GM20000 (cell line): ENCODE measurements at places on chromosomes 5 and 9.

- no peak for DNase-seq
Observed at GRCh38 chr5:35657877-35658276, 40.2 kb downstream of the SPEF2 start.

GRCh38 chr5:143924311-143924978 is 112.5 kb downstream of the HMHB1 start:
- no peak for DNase-seq

DNA sequence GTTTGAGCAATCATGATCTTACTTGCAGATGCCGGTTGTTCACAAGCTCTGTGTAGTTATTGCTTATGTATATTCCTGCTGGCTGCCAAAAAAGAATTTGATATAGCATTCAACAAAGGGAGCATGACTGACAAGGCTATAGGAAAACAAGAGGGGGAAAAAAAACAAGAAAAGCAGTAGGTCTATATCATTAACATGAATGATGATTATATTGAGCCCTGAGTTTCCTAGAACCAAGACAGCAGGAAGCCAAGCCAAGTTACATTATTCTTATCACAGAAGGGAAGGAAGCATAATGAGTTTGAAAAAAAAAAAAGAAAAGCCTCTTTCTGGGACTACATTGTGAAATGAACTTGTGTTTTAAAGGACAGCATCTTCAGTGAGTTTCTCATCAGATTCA is 41.0 kb downstream of the TSTD2 start:
- DNase-seq = no peak

GRCh38 chr5:8686707-8687106 is 817.8 kb downstream of the MTRR start:
- no peak for DNase-seq

DNA sequence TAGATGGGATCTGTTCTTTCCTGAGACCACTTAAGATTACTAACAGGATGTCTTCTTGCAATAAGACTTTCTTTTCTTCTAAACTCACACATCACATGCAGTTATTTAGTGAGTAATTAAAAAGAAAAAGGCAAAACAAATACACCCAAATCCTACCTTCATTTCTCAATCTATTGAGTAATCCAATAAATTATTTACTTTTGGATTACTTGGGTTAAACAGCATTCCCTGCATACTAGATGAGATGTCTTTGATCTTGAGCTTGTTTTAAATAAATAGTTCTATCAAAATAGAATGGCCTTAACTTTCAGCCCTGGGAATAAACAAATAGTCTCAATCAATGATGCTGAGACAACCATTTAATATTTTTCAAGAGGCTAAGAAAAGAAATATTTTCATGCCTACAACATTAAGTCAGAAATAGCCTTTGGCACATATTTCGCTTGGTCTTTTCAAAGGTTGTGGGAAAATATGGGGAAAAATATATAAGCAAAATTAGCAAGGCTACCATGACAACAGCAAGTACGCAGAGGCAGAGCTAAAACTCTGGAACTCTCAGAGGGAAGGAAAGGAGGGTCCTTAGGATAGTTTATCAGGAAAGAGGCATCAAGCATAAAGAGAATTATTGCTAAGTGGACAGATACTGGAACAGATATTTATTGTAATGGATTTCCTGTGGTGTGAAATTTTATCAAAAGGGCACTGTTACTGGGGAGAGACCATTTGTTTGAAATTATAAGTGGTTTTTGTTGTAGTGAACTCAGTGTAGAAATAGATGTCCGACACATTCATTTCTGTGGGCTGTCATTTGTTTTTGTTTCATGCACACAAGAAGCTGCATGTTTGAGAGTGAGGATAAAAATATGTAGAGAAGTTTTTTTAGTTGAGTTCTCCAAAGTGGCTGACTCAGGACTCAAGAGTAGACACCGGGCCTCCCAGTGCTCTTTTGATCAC is 70.2 kb upstream of the CDH6 start:
- DNase-seq = no peak

GRCh38 chr9:116333254-116333653 is 179.7 kb downstream of the PAPPA start:
- no peak for DNase-seq

- no peak for DNase-seq
Observed at GRCh38 chr9:85430659-85431338, 311.0 kb downstream of the AGTPBP1 start.

- DNase-seq = no peak
Observed at GRCh38 chr5:41420492-41421067, 89.8 kb downstream of the PLCXD3 start.

DNA sequence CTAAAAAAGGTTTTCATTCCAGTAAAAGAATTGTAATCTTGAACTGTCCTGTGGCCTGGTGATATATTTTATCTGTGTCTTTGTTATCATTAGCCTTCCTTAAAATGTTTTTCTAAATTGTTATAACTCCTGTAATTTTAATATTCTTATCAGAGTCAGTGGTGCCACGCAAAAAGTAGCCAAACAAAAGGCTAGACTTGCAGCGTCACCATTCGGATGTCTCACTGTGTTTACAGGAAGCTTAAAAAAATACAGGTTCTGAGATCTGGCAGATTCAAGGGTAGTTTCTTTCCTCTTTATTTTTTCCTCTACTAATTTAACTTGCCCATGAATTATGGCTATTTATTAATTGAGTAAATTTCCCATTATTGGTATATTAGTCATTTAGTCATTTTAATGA is 362.3 kb downstream of the MAT2B start:
- no peak for DNase-seq

DNA sequence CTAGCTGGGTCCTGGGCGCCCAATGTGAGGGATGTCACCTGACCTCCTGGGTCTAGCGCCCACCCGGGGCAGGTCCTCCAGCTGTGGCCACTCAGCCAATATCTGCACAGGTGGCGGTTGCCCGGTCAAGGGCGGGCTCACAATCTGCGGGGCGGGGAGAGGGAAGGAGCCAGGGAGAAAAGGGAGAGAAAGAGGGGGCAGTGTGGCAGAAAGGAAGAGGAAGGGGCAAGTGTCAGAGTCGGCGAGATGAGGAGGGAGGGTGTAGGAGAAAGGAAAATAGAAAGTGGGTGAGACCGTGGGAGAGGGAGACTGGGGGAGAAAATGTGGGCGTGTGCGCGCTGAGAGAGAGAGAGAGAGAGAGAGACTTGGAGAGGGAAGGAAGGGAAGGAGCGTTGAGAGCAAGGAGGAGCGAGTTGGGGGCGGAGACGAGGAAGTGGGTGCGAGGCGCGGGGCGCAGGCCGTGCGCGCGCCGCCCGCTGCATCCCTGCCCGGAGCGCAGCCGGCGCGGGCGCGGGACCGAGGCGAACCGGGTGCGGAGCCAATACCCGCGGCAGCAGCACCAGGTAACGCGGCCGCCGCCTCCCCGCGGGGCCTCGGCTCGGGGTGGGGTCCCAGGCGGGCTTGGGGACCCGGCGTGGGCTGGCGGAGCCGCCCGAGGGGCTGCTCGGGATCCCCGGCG is at the start of gene HRH2:
HRH2 (plus strand) TSS at position 479 of the 679 bp plus-strand sequence. CDS start 25,163 bp downstream, outside the sequence.
- DNase-seq = no peak

GRCh38 chr5:8333977-8334376 is 465.0 kb downstream of the MTRR start:
- DNase-seq = no peak

DNA sequence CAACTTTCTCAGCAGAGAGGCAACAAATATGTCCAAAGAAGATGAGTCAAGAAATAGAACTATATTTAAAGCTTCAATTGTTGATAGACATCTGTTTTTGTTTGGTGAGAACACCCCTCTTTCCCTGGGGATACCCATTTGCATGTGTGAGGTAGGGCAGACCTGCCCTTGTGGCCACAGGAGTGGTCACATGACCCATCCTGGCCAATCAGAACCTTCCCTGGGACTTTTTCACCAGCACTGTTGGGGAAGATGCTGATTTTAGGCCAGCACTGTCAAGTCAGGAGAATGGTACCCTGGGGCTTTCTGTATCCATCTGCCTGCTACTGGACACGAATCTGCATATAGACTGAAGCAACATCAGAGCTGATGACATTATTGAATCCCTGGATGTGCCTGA is 211.2 kb downstream of the CDK5RAP2 start:
- DNase-seq = no peak

DNA sequence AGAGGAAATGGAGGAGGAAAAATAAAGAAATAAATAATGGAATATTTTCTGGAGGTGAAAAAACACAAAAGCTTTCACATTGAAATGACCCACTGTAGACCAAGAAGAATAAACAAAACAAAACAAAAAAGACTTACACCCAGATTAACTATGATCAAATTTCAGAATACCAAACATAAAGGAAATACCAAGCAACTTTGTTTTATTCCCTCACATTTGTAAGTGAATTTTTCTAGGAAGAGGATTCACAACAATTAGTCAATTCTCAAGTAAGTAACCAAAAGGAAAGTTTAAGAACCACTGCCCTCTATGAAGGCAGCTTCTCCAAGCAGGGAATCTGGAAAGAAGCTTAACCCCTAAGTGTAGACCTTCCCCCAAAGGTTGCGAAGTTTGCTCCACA is 29.6 kb upstream of the B4GALT1 start:
- no peak for DNase-seq

DNA sequence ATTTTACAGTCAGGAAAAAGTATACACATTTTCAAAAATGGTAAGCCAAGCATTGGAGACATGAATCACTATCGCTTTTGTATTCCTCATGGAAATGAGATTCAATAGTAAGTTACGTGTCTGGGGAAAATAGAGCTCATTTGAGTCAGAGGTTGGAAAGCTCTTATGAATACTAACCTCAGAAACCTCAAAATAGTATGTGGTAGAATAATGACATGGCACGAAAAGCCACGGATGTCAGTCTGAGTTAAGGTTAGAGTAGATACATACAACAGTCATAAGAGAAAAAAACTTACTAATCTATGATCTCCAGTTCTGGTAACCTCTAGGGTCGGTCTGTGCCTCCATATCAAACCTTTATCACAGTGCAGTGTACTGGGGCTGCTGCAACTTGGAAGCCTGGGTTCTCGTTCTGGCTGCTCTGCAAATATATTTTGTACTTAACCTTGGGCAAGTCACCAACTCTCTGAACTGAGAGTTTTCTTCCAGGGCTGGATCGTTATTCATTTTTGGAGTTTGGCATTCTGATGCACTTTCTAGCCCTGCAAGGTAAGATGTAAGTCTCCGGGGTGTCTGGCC is 31.8 kb downstream of the MAP1B start:
- no peak for DNase-seq

GRCh38 chr5:157026789-157027424 is 32.0 kb downstream of the HAVCR1 start:
- no peak for DNase-seq

DNA sequence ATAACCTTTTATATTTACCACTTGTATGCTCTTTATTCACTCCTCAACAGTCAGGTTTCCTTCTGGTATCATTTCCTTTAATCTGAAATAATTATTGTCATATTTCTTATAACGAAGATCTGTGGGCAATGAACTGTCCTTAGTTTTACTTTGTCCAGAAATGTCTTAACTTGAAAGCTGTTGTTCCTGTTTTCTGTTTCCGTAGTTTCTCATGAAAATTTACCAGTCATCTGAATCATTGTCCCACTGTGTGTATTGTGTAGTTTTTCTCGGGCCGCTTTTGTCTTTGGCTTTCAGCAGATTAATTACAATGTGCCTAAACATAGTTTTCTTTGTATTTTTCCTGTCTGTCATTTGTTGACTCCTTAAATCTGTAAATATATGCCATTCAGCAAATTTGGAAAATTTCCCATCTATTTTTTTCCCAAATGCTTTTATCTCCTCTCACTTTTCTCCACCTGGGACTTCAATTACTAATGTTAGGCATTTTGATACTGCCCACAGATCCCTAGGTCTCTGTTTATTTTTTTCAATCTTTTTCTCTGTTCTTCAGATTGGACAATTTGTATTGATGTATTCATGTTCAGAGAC is 74.9 kb downstream of the PDE8B start:
- no peak for DNase-seq

DNA sequence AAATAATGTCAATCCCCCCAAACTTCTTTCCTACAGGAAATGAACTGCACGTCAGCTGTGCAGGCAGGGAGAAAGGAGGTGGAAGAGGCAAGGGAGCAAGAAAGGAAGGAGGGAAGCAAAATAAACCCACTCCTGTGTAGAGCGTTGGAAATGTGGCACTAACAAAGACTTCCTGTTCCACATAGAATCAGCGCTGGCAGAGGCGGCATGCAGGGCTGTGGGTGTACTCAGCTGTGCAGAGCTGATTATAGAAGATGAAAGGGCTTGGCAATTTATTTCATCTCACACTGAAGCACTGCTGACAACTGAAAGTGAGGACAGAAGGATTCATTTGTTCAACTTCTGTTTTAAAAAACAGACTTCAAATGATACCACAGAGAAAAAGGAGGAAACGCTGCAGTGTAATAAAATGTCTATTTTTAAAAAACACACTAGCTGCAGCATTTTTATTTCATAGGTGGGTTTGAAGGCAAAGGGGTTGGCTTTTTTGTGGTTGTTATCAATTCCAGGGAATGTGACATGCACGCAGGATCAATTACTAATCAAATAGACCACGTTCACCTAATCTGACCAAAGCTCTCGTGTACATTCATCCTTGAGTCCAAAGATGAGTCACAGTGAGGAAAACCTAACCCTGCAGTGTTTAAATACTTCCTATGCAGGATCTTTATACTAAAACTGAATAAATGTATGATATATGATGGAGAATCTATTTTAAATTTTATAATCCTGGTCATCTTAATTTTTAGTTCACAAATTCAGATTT is 583.5 kb downstream of the ZNF608 start:
- DNase-seq = no peak

GRCh38 chr5:142800776-142801494 is 30.8 kb downstream of the ARHGAP26 start:
- DNase-seq = peak; percentile 10

GRCh38 chr5:108935611-108936010 is 187.9 kb downstream of the FER start:
- DNase-seq = no peak

GRCh38 chr9:85004818-85005413 is 335.4 kb downstream of the NTRK2 start:
- peak; percentile 24 for DNase-seq

- DNase-seq = no peak
Observed at GRCh38 chr5:120083851-120084542, 380.1 kb upstream of the PRR16 start.

GRCh38 chr5:158802941-158803341 is 296.8 kb downstream of the EBF1 start:
- DNase-seq = no peak

- no peak for DNase-seq
Observed at GRCh38 chr5:40399349-40399748, 280.4 kb upstream of the PTGER4 start.

DNA sequence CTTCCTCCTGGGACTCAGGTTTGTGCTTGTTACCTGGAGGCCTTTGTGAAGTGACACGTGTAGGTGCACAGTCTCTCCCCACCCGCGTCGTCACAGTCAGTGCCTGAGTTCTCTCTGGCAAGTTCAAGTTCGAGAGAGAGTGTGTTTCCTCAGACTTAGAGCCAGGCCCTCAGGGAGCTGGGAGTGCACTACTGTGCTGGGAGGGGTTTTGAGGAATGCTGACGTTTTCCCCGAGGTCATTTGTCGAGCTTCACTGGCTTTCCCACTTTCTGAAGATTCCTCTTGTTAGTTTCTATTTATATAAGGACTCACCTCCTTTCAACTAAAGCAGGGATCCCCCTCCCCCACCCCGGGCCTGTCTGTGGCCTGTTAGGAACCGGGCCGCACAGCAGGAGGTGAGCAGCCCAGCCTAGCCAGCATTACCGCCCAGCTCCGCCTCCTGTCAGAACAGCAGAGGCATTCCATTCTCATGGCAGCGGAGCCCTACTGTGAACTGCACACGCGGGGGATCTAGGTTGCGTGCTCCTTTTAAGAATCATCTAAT is 209.2 kb downstream of the DIRAS2 start:
- no peak for DNase-seq

- no peak for DNase-seq
Observed at GRCh38 chr9:136562746-136563495, 17.1 kb upstream of the NOTCH1 start.
